ENCODE measurements at places on chromosomes 5 and 9.

DNA sequence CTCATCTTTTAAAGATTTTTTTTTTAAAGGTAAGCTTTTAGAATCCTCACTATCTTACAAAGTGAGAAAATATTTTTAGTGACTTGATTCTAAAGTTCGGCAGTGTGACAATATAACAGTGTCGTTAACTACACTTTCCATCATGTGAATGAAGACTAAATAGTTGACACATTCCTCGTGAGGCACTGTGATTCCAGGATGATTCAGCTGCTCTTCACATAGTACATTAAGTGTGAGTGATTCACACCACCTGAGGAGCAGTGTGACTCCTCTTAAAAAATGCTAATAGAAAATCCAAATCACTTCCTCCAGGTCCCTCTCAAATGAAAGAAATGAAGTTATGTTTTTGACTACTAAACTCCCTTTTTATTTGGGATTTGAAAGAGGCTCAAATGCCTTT lies 589.5 kb downstream of the GABRG2 start:
- no peak for DNase-seq

DNA sequence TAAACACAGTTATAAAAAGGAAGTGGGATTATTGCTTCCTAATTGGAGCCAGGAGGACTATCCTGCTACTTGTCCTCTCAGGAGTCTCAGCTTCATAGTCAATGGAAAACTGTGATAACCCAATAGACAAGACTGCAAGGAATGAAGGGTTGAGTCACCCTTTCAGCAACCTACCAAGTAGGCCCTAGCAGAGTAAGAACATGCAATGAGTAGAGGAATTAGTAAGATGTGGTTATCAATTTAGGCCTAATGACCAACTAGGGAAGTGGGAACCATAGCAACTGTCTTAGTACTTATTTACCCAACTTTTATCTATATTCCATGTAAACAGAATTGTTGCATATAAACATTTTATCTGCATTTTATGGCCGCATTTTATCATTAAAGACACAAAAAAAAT lies 310.1 kb downstream of the RFX3 start:
- no peak for DNase-seq

DNA sequence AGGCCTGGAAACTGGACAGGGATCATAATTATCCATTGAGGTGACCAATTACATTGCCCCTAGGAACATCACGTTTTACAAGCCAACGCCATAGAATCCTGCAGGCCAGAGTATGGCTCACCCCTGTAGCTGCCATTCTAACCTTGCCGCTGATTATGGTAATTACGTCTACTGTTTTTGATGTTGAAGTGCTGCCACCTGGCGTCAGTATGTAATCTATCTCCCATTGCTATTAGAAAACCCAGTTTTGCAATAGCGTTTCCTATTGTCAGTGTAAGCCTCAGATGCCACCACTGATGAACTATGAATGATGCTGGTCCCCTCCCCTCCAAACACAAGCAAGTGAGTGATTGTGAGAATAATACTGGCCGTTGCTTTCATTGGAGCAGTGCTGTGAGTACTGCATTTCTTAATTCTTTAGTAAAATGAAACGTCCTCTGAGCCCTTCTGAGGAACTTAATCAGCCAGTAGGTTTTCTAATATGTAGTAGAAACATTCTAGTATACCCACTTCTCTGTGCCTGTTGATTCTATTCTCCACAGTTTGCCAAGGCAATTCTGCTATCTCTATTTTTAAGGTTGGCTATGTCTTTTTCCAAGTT lies 100.5 kb upstream of the NMUR2 start:
- DNase-seq: no peak

- DNase-seq: no peak
Measured at GRCh38 chr9:16668734-16669295, 201.7 kb downstream of the BNC2 start.

- no peak for DNase-seq
Measured at GRCh38 chr9:94018628-94019027, 63.5 kb upstream of the BARX1 start.

DNA sequence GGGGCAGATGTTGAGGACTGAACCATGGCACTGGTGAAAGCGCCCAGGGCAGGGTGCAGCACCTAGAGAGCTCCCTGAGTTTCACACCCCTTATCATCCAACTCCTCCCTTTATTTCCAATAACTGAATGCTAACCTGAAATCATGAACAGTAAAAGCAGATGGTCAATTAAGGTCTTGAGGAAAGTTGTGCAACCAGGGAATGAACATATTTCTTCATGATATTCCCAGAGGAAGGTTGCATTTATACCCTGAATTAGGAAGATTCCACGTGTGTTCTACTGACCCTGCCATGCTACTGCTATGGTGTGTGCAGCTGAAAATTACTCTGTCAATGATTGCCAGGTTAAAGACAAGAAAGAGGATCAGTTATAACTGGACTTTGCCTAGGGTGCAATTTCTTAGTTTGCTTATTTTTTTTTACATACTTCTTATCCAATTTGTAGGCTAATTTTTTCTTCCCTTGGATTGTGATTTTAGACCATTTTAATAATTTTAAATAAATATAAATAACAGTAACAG lies 319.8 kb downstream of the SEMA5A start:
- no peak for DNase-seq

GRCh38 chr5:52328220-52328806 lies 459.4 kb upstream of the ITGA1 start:
- DNase-seq: no peak

DNA sequence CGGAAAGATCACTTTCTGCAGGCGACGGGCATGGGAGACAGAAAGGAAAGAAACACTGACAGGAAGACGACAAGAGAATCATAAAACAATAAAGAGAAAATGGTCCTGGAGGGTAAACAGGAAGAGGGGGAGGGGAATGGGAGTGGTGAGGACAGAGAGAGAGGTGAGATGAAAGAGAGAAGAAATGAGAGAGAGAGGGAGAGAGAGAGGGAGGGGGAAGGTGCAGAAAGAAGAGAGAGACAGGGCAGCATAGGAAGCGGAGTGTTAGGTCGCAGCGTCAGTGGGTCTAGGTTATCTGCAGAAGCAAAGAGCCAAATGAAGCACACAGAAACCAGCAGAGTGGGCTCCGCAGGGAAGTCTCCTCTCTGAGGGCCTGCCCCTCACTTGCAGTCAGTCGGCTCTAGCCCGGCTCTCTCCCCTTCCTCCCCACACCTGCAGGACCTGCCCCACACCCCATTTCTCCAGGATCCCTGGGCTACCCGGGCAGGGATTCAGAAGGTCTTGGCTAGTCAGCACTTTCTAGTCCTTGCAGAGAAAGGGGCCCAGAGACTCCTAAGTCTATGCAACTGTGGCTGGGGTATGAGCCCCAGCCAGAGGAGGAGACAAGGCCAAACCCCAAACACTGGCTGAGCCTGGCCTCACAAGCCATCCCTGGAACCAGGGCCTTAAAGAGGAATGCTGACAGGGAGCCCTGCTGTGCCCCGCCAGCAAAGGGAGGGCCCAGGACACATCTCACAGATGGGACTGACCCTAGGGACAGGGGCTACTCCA lies 29.7 kb upstream of the MEIKIN start:
- no peak for DNase-seq

GRCh38 chr9:98929895-98930341 lies 13.8 kb upstream of the COL15A1 start:
- DNase-seq: no peak

DNA sequence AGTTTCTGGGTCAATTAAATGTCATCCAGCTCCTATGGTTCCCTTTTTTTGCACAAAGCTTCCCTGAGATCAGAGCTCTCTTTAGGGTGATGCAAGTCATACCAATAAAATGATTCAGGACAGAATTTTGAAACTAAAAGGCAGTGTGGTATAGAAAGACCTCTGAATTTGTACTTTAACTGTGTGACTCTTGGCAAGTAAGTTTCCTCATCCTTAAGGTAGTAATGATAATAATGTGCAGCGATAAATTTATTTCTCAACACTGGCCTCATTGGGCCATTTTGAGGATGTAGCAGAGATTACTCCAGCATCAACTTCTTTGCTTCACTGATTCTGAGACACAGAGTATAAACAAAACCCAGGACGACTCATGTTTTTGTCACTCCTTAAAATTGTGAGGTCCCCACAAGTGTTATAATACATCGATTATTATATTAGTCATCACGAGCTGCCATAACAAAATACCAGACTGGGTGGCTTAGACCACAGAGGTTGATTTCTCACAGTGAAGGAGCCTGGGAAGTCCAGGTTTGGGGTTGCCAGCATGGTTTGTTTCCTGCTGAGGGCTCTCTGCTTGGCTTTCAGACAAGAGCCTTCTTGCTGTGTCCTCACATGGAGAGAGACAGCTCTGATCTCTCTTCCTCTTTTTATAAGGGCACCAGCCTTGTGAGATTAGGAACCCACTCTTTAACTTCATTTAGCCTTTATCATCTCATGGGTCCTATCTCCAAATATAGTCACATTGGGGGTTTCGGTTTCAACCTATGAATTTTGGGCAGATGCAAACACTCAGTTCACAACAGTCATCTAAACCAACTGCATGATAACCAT lies 293.0 kb downstream of the ZNF608 start:
- DNase-seq: no peak

- no peak for DNase-seq
Measured at GRCh38 chr5:67575087-67575486, 378.5 kb upstream of the CD180 start.

GRCh38 chr5:142357469-142358090 lies 32.8 kb upstream of the SPRY4 start:
- DNase-seq: no peak

GRCh38 chr5:56934325-56934724 lies 17.6 kb downstream of the MIER3 start:
- no peak for DNase-seq

DNA sequence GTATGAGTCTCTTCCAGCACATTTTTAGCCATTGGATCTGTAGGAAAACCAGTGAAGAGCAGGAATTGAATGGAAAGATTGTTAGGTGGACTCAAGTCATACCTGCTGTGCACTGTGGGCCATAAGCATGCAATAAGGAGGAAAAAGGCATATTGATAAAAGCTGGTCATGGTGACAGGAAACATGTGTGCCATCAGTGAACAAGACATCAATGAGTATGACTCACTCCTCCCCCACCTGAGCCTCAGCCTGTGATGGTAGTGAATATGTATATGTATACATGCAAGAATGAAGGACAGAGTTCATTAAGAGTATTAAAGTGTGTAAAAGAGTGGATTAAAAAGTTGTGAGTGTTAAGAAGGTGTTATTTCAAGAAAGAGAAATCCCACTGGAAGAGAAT lies 164.5 kb downstream of the TMEM38B start:
- DNase-seq: no peak

GRCh38 chr5:139823757-139824355 lies 28.2 kb downstream of the PSD2 start:
- no peak for DNase-seq

GRCh38 chr5:2153802-2154201 lies 271.1 kb upstream of the IRX4 start:
- DNase-seq: no peak

GRCh38 chr9:135809166-135809565 lies 98.2 kb downstream of the CAMSAP1 start:
- no peak for DNase-seq

- no peak for DNase-seq
Measured at GRCh38 chr5:115349001-115349817, 52.8 kb upstream of the CCDC112 start.

- DNase-seq: no peak
Measured at GRCh38 chr5:78647838-78648358, 674 bp downstream of the LHFPL2 start.

DNA sequence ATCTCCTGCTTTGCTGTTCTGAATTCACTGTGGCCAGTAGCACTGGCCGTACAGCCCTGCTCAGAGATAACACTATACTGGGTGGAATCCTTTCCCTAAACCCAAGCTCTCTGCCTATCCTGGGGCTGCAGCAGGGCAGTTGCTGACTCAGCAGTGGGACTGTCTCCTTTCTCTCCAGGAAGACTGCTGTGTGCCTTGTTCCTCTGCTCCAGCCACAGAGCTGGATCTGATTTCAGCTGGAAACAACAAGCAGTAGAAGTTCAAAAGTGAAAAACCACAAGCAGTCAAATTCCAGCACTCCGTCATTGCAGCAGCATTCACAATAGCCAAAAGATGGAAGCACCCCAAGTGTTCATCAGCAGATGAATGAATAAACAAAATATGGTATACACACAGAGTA lies 105.0 kb downstream of the FBXL7 start:
- DNase-seq: no peak

DNA sequence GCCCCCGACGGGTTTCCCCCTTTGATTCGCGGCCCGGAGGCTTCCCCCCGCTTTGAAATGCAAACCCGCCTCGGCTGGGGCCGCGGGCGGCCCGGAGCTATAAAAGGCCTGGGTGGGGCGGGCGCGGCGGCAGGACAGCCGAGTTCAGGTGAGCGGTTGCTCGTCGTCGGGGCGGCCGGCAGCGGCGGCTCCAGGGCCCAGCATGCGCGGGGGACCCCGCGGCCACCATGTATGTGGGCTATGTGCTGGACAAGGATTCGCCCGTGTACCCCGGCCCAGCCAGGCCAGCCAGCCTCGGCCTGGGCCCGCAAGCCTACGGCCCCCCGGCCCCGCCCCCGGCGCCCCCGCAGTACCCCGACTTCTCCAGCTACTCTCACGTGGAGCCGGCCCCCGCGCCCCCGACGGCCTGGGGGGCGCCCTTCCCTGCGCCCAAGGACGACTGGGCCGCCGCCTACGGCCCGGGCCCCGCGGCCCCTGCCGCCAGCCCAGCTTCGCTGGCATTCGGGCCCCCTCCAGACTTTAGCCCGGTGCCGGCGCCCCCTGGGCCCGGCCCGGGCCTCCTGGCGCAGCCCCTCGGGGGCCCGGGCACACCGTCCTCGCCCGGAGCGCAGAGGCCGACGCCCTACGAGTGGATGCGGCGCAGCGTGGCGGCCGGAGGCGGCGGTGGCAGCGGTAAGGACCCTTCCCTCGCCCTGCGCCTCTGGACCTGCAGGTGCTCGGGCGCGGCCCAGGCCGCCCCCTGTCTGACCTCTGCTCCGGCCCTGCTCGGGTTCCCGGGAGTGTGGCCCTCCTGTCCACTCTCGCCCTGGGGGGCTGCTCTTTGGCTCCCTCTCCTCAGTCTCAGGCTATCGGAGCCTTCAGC lies at the start of gene CDX1:
Gene CDX1, plus strand, starts transcription at position 129 of the 862 bp plus-strand sequence. Its CDS starts 99 bp downstream, at position 228.
- no peak for DNase-seq

GRCh38 chr5:10595293-10595671 lies 31.4 kb downstream of the ANKRD33B start:
- no peak for DNase-seq

GRCh38 chr9:112029921-112030444 lies 133.4 kb downstream of the UGCG start:
- DNase-seq: no peak

DNA sequence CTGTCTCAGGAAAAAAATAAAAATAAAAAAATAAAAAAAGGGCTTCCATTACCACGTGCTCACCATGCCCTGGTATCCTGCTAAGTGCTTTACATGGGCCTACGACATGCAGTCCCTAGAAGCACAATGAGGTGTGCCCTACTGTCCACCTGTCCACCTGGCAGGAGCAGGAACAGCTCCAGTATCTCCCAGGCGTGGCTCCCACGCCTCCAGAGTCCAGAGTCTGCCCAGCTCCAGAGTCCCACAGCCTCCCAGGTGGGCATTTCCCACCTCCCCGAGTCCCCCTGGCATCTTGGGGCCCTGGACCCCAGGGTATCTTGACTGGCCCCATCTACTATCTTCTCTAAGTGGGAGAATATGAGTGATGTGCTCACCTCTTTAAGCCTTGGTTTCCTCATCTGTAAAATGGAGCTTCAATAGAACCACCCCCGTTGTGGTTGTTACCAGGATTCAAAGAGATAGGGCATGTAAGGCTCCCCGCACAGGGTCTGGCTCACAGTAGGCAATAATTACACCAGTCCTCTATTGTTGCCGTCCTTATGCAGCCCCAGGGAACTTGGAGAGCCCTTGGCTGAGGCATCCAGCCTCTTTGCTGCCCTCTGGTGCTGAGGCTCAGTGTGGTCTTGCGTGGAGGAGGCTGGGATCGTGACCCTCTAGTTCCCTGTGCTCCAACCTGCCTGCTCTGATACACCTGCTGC lies 8.9 kb downstream of the CXCL14 start:
- DNase-seq: no peak
